Stimulated activated CD8-positive, alpha-beta memory T cell treated with anti-CD3 and anti-CD28 coated beads, Interleukin-12 subunit alpha, Interleukin-12 subunit beta, amount 100 ng/mL, for 4 hours (primary cell): ENCODE measurements at places on chromosomes 13 and 19.

DNA sequence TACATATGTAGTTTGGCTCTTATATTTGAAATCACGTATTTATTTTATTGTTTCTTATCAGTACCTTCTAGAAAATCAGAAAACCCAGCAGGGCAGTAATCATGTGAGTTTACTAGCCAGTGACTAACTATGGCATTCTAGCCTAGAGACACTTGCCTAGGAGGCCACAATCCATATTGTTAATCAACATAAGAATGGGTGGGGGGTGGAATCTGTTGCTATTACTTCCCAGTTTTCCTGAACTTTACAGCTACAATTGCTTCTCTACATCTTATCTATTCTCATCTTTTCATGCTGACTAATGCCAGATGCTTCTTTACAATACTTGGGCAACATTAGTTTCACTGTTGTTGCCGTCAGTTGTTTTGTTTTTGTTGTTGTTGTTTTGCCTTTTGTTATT is 18.7 kb upstream of the ATXN8OS start:
- no peak for DNase-seq

DNA sequence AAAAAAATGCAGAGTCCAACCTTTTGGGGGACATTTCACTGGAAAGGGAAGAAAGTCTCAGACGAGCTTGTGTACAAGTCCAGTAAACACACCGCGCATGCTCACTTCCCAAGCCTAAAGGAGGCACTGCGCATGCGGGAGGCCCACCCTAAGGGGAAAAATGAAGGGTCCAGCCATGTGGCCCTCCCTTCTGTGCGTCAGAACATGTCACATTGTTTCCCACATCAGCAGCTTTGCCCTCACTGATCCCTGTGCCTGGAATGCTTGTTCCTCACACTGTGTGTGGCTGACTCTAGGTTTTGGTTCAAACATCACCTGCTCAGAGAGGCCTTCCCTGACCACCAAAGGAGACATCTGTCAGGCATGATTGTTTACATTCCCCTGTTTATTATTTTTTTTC is 4.4 kb downstream of the ELSPBP1 start:
- DNase-seq = no peak

- DNase-seq = no peak
Observed at GRCh38 chr13:99435116-99435515, 66.2 kb upstream of the TM9SF2 start.

GRCh38 chr19:36573895-36574720 is 1.0 kb upstream of the ZNF529 start:
- DNase-seq = no peak

- no peak for DNase-seq
Observed at GRCh38 chr19:42683917-42684513, 56.3 kb downstream of the PSG3 start.

DNA sequence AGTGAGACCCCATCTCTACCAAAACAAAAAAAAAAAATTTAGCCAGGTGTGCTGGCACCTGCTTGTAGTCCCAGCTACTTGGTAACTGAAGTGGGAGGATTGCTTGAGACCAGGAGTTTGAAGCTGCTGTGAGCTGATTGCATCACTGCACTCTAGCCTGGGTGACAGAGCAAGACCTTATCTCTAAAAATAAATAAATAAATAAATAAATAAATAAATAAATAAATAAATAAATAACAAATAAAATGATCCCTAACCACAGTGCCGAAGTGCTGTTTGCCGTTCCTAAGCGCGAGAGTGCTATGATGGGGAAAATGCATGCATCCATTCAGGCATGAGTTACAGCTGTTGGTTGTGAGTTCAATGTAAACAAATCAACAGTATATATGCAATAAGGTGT is 27.2 kb downstream of the WDR88 start:
- no peak for DNase-seq

GRCh38 chr13:94858856-94859255 is 146.5 kb upstream of the SOX21 start:
- DNase-seq = no peak

DNA sequence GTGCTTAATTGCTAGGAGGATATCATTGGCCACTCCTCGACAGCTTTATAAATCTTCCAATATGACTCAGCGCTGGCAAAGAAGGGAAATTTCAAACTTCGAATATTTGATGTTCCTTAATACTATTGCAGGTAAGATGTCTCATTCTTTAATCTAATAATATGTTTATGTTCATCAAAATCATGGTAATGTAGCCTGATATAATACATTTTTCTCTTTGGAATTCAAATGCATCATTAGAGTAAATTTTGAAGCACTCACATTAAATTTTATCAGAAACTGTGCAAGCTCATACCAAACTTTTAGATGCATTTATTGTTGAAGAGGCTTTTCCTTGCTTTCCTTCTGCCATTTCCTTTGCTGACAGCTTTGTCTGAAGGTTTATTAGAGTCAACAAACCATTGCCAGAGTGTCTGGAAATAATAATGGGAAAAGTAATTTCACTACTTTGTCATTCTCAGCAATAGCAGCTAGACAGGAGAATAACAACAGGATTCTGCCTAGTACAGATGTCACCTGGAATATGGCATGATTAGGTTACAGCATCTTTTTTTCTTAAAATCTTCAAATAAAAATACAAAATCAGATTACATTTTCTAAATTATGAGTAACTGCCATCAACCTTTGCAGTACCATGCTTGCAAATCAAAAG is 78.6 kb upstream of the MAB21L1 start:
- DNase-seq = no peak

DNA sequence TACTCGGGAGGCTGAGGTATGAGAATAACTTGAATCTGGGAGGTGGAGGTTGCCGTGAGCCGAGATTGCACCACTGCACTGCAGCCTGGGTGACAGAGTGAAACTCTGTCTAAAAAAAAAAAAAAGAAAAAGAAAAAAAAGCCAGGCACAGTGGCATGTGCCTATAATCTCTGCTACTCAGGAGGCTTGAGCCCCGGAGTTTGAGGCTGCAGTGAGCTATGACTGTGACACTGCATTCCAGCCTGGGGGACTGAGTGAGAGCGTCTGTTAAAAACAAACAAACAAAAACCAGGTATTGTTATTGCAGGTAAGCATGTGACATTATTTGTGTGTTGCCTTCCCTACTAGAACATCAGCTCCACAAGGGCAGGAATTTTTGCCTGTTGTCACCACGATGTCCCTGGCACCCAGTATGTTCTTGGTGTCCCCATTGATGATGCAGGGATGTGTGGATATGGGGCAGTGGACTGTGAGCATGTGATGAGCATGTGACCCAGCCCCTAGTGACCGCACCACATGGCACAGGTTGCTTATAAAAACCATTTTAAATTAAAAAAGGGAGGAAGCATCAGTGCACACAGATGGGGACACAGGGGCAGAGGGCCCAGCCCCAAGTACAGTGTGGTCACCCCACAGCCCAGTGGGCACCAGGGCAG is 1.6 kb upstream of the KANK2 start:
- DNase-seq = no peak

DNA sequence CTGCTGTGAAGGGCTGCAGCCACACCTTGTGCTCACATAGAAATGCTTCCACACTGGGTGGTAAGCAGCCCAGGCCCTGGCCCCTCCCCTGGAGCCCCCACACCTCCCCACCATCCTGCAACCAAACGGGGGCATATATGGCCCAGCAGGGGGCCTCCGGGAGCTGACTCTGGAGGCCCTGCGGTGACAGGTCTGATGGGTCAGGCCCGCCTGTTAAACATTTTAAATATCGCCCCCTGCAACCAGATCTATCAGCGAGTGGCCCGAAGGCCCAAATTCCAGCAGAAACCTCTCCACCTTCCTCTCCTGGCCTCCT is 48.0 kb upstream of the KATNAL1 start:
- DNase-seq = peak; percentile 25

- DNase-seq = no peak
Observed at GRCh38 chr13:75312884-75313520, 169.0 kb downstream of the TBC1D4 start.

- DNase-seq = no peak
Observed at GRCh38 chr13:69904784-69905183, 202.8 kb upstream of the ATXN8OS start.

- DNase-seq = no peak
Observed at GRCh38 chr13:111122056-111122455, 6.9 kb downstream of the ARHGEF7 start.

DNA sequence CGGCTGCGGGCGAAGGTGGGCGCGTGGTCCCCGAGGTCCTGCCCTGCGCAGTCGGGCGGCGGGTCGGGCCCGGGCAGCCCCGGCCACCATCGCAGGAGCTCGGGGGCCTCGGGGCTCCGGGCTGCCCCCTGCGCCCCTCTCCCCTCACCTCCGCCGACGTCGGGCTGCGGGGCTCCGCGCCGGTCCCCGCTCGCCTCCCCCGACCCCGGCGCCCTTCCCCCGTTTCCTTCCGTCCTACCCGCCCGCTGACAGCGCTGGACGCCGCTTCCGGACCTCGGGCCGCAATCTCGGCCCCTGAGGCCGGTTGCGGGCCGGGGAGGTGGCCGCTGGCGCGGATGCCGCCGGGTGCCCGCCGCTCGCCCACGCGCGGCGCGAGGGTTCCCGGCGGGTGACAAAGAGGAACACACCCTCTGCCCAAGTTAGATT is 720 bp downstream of the FARP1 start:
- no peak for DNase-seq

GRCh38 chr19:16095071-16095571 is 16.6 kb upstream of the RAB8A start:
- no peak for DNase-seq

GRCh38 chr19:11797491-11797890 is 832 bp upstream of the ZNF491 start:
- peak; percentile 45 for DNase-seq

DNA sequence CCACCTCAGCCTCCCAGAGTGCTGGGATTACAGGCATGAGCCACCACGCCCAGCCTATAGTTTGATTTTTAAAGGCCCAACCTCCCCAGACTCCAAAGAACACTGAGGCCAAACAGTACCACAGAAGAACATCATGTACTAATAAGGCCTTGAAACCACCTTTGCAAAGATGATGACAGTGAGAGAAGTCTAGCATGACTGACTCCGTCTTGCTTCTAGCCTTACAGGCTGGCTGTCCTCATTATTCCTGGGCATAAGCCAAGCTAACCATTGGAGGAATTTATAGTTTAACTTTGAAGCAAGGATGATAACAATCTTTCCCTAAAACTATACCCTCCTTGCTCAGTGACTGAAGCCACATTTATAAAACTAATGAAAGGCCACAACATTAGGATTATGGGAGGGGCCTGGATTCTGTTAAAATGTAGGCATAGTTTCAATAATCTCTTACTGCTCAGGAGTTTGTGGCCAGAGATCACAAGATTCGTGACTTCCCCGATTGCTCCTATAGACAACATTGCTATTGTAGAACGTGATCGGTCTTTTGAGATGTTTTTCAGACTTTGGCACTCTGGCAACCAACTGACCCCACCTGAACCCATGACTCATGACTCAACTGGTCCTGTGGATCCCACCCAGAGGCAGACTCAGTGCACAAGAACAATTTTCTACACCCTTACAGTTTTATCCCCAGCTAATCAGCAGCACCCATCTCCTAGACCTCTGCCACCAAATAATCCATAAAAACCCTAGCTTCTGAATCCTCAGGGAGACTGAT is 17.6 kb downstream of the GPR42 start:
- DNase-seq = no peak

DNA sequence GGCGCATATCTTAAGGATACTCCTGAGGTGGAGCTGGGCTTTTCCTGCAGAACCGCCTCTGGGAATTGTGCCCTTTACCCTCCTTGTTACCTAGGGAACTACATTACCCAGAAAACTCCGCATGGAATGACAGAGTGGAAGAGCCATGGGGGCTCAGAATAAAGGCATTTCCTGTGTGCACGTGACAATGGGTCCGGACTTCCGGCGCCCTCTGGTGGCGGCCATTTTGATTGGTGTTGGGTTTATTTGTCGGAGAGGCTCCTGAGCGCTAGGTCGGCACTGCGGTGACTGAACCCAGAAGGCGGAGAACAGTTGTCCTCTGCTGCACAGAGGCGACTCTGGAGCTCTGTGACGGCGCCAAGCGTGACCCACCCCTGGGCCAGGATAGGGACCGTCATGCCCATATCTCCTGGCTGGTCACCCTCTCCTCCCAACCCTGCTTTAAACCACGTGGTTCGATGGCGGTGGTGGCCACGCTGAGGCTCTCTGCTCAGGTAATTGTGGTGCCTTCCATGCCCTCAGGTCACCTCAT is at the start of gene ZNF587B:
TSS of gene ZNF587B (plus strand) at position 229 of the 532 bp plus-strand sequence. CDS start at position 459, 230 bp downstream.
- DNase-seq = no peak

GRCh38 chr19:8585894-8586750 is 8.9 kb upstream of the MYO1F start:
- DNase-seq = no peak

- DNase-seq = no peak
Observed at GRCh38 chr19:21317821-21318220, 11.4 kb downstream of the ZNF708 start.

DNA sequence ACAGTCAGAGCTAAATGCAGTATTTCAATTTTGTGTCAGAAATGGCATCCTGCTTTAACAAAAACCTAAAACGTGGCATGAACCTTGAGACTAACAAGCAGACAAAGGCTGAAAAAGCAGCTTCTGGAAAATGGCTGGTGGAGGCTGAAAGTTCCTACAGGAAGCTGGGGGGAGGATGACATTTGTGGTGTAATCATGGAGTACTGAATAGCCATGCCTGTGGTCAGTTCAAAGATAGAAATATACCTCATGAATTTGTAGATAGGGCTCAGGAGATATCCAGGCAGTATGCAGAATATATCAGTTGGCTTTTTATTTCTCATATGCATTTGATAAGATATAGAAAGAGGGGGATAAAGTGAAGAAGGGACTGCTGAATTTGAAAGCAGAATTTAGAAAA is 181.7 kb downstream of the UQCRFS1 start:
- no peak for DNase-seq

GRCh38 chr19:46402725-46403124 is 10.6 kb downstream of the CCDC8 start:
- DNase-seq = no peak

DNA sequence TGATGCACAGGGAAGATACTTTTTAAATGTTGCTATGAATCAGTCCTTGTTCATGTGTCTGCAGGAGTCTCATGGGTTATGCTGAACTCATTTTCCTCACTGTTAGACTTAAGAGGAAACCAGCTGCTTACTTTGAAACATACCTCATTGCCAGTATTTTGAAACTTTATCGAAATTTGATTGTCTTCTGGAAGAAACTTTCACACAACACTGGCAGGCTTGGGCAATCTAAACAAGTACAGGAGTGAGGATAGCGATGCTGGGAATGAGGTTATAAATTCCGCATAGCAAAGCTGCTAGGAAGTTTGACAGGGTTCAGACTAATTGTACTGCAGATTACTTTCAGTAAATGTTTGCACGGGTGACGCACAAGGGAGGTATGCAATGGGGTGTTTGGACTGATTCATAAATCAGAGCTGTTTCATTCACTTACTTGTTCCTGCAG is 245.7 kb downstream of the DNAJC15 start:
- DNase-seq = no peak

- DNase-seq = no peak
Observed at GRCh38 chr13:21608961-21609360, 5.0 kb upstream of the MICU2 start.

DNA sequence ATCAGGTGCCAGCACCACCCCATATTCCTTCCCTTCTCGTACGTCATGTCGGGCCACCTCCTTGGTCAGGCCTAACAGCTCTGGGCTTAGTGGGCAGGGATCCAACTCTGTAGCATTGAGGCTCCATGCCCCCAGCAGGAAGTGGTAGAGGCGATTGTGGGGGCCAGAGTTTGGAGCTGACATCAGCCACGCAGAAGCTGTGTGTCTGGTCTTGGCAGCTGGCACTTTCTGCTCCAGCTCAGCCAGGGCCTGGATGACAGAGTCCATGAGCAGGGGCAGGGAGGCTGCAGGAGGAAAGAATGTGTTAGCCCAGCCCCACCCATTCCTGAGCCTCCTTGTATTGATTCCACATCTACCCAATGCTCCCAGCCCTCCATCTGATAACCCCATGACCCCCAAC is 3.0 kb downstream of the PGLYRP2 start:
- no peak for DNase-seq
